ENCODE measurements at places on chromosomes 16 and 17.
A peak's percentile ranks its signal among the peaks of the same experiment; 100 is the strongest.

DNA sequence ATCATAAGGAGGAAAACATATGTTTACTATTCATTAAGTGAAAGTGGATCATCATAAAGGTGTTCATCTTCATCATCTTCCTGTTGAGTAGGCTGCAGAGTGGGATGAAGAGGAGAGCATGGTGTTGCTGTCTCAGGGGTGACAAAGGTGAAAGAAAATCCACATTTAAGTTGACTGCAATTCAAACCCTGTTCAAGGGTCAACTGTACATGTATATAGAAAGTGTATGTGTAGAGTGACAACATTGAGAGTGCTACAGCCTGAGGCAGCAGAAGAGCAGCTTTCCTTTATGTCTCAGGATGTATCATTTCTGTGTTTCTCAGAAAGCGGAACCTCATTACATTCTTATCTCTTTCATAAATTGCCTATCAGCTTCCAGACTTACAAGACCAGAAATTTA, 17.2 kb downstream of the ORC6 start:
- DNase-seq: no peak

GRCh38 chr17:39153599-39154051, 2.2 kb upstream of the PLXDC1 start:
- DNase-seq: peak; percentile 91

- DNase-seq: no peak
These were observed 315.2 kb downstream of the KCNJ2 start for GRCh38 chr17:70484496-70484895.

- no peak for DNase-seq
These were observed 61.9 kb upstream of the CIBAR2 start for GRCh38 chr16:85173981-85174751.

GRCh38 chr16:74277974-74278373, 18.6 kb upstream of the PSMD7 start:
- no peak for DNase-seq

DNA sequence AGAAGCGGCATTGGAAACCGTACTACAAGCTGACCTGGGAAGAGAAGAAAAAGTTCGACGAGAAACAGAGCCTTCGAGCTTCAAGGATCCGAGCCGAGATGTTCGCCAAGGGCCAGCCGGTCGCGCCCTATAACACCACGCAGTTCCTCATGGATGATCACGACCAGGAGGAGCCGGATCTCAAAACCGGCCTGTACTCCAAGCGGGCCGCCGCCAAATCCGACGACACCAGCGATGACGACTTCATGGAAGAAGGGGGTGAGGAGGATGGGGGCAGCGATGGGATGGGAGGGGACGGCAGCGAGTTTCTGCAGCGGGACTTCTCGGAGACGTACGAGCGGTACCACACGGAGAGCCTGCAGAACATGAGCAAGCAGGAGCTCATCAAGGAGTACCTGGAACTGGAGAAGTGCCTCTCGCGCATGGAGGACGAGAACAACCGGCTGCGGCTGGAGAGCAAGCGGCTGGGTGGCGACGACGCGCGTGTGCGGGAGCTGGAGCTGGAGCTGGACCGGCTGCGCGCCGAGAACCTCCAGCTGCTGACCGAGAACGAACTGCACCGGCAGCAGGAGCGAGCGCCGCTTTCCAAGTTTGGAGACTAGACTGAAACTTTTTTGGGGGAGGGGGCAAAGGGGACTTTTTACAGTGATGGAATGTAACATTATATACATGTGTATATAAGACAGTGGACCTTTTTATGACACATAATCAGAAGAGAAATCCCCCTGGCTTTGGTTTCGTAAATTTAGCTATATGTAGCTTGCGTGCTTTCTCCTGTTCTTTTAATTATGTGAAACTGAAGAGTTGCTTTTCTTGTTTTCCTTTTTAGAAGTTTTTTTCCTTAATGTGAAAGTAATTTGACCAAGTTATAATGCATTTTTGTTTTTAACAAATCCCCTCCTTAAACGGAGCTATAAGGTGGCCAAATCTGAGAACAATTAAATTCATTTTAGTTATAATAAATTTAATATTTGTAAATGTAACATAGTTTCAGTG, 1.7 kb downstream of the HEXIM1 start:
- peak; percentile 48 for DNase-seq

GRCh38 chr17:9138161-9138717, 116.9 kb downstream of the NTN1 start:
- no peak for DNase-seq

- DNase-seq: no peak
These were observed 20.4 kb upstream of the ADAM11 start for GRCh38 chr17:44738214-44738906.
